ENCODE measurements at places on chromosomes 6 and 20. TPM values are rescaled to one million over a fixed set of nuclear protein-coding genes. Genes with fewer than 3 reads are reported as not detected.

Gene SPATS1
- not detected for total RNA-seq

GRCh38 chr6:27407153-27407814 lies 18.7 kb downstream of the ZNF391 start:
- no peak for DNase-seq

DNA sequence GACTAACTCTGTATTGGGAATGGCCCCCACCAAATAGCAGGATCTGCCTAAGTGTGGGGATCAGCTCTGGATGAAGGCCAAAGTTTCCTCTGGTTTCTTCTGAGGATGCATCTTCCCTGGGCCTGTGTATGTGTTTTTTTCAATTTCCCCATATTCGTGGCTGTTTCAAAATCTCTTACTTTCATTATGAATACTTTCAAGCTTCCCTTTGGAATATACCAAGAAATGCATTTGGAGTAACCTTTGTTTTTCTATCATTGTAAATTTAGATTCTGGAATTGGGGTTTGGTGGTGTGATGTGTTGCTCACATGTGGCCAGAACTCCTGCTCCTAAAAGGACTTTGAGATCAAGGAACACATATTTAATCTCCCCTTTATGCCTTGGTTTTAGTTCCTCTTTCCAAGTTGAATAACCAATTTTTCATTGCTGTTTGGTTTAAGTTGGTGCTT lies 8.4 kb downstream of the ENTPD6 start:
- no peak for DNase-seq

GRCh38 chr6:45951321-45952167 lies 64.1 kb downstream of the CLIC5 start:
- DNase-seq = no peak

DNA sequence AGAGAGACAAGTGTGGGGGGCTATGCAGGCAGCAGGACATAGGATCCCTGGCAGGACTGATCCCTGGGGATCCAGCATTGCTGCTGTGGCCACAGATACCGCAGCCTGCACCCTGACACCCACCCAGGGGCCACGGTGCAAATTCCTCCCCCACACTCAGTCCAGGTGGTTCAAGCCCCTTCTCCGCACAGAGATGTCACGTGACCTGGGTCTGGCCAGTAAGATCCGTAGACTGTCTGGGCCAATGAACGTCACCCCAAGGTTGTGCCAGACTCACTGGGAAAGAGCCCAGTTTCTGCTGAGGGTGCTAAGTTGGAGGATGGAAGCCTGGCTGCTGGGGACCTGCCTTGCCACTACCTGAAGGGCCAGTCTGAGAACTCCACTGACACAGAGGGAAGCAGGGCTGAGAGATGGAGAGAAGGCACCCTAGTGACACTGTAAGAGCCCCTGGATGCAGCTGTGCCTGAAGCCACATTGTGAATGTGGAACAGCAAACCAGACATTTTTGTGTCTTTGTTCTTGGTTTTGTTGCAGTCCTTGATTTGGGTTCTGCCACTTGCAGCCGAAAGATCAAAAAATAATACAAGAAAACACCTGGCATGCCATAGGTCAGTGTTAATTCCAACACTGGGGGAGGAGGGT lies 228.6 kb downstream of the PREX1 start:
- no peak for DNase-seq

DNA sequence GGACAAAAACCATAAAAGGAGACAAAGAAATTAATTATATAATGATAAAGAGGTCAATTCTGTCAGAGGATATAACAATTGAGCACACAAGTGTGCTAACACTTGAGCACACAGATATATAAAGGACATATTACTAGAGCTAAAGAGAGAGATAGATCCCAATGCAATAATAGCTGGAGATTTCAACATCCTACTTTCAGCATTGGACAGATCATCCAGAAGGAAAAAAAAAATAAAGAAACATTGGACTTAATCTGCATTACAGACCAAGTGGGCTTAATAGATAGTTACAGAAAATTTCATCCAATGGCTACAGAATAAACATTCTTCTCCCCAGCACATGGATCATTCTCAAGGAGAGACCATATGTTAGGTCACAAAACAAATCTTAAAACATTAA lies 9.9 kb downstream of the VNN1 start:
- no peak for DNase-seq
